Stimulated activated CD4-positive, alpha-beta T cell treated with anti-CD3 and anti-CD28 coated beads, Interleukin-1b, Interleukin-23, amount 100 ng/mL, for 1 hour (primary cell): ENCODE measurements at places on chromosomes 1 and 21.

DNA sequence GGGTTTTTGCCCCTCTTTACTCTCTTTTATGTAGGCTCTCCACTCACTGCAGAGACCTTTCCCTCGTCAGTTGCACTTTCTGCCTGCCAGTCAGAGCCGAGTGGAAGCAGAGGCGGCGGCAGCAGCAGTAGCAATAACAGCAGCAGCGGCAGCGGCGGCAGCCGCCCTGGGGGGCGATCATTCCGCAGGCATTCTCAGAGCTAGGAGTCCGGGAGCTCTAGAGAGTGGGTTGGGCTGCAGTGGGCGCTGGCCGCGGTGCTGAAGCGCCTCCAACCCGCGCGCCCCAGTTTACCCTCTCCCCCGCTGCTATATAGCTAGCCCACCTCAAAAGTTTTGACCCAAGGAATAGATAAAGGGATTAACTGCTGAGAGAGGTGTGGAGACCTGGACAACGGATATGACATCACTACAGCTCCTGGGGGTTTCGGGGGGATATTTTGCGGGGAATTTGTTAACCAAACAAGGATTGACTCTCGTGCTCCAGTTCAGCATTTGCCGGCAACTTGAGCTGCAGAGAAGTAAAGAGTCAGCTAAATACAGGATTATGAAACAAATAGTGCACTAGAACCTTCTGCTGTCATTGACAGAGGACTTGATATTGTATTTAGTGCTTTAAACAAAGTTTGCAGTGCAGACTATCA is at the start of gene OLFM3:
TSS of gene OLFM3 (minus strand) at position 102 of the 641 bp plus-strand sequence.
- no peak for DNase-seq

DNA sequence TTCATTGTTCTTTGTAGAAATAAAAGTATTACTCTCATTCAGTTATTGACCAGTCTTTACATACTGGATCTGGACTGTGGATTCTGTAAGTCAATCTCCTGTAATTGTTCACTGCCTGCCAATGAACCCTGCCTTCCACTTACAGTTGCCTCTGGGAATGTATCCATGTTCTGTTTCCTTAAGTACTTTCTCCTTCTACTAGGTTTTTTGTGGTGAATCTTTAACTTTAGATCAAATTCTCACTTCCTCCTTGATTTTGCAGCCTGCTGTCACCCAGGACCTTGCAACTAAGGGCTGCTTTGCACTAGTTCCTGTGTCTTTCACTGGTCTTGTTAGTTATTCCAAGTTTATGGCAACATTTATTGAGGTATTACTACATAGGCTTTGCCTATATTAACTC is 28.2 kb upstream of the ANKRD13C start:
- DNase-seq: no peak

DNA sequence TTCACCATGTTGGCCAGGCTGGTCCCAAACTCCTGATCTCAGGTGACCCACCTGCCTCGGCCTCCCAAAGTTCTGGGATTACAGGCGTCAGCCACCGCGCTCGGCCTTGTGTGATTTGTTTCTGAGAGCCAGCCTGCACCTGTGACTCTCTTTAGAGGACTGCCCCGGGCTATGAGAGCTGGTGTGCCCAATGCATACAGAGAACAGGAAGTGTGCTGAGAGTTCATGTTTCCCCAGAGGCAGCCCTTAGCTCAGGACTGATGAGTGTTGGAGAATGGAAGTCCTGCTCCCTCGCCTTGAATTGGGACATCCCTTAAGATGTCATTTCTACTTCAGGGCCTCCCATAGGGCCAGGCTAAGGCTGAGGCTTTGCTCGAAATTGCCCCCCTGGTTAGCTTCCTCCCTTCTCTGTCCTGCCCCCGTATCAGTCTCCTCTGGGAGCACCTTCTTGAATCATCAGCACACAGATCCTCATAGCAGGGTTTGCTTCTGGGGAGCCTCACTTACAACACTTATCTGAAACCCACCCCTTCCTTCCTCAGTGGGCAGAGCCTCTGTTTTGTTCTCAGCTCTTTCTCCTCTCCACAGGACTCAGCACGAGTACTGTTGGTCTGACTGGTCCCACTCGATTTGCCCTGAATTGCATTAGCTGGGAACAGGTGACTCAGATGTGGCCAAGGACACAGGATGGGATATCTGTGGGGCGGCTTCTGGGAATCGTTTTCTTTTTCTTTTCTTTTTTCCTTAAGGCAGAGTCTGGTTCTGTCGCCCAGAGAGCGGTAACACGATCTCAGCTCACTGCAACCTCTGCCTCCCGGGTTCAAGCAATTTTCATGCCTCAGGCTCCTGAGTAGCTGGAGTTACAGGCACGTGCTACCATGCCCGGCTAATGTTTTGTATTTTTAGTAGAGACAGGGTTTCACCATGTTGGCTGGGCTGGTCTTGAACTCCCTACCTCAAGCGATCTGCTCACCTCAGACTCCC is 80.1 kb downstream of the UBIAD1 start:
- DNase-seq: no peak

DNA sequence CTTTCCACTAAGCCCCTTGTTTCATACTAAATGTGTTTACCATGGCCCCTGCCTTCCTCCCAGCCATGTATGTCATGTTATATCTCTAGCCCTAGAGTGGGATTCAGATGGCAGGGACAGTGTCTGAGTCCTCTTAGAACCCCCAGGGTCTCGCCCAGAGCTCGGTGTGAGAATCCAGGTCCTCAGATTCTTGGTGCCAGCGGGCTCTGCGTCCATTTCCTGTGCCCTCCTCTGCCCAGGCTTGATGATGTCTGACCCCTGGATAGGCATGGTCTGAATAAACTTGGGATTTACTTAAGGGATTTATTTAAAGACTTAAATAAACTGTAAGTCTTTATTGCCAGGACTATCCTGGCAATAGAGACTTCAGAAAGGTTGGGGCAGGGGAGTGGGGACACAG is 6.2 kb upstream of the KISS1 start:
- DNase-seq: no peak

GRCh38 chr1:155320661-155321617 is at the start of gene RUSC1:
Gene RUSC1, plus strand, starts transcription at chr1:155320894. Its CDS starts 880 bp downstream, at chr1:155321774.
- peak; percentile 24 for DNase-seq

DNA sequence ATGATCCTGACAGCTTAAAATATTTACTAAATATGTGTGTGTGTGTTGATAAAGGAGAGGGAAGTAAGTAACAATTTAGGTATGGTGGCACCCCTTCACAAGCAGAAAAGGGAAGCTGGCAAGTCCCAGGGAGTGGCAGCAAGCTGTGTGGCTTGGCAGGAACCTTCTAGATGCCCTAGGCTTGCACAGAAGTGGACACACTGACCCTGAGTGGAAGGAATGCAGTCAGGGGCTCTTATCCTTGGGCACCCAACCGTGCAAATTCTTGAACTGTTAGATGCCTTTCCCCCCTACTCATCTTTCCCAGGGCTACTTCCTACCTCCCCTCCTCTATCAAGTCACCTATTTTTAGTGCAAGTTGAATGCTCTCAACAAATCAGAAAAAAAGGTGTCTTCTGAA is 18.9 kb downstream of the ACP6 start:
- DNase-seq: no peak

DNA sequence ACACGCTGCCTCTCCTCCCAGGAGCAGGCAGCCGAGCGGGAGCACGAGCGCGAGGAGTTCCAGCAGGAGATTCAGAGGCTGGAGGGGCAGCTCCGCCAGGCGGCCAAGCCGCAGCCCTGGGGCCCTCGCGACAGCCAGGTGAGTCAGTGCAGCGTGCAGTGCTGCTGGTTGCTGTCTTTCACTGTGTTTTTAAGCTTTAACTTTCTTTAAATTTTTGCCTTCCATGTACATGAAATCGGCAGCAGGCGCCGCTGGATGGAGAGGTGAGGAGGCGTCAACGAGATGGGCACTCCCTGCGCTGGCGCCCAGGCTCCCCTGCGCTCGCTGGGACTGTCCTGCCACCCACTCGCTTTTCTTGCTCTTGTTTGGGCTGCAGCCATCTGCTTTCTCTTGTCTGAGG is 60.7 kb upstream of the DIP2A start:
- no peak for DNase-seq

- DNase-seq: no peak
Observed at GRCh38 chr1:209277662-209278061, 305.9 kb upstream of the CAMK1G start.

DNA sequence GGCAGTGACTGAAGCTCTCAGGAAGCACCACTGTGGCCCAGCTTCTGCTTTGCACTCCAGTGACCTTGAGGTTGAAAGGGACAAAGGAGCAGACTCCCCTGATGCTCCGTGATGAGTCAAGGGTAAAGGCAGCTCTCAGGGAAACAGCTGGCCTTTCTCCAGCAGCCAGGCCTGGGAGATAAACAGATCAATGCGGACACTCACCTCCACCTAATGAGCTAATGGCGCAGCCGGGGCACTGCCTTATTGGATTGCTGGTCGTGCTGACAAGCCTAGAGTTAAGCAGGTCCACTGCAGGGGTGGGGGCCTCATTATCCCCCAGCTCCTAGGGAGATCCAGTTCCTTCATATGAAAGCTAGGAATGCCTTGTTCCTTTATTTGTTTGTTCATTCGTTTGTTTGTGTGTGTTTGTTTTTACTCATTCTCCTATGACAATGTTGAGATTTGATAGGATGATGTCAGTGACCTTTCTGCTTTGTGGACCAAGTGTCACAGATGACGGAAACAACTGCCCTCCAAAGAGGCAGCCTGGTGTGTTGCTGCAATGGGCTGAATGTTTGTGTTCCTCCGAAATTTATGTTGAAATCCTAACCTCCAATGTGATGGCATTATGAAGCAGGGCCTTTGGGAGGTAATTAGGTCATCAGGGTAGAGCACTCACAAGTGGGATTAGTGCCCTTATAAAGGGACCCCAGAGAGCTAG is 141.4 kb upstream of the BEND5 start:
- DNase-seq: no peak

GRCh38 chr1:41558761-41559171 is 74.3 kb upstream of the EDN2 start:
- no peak for DNase-seq

DNA sequence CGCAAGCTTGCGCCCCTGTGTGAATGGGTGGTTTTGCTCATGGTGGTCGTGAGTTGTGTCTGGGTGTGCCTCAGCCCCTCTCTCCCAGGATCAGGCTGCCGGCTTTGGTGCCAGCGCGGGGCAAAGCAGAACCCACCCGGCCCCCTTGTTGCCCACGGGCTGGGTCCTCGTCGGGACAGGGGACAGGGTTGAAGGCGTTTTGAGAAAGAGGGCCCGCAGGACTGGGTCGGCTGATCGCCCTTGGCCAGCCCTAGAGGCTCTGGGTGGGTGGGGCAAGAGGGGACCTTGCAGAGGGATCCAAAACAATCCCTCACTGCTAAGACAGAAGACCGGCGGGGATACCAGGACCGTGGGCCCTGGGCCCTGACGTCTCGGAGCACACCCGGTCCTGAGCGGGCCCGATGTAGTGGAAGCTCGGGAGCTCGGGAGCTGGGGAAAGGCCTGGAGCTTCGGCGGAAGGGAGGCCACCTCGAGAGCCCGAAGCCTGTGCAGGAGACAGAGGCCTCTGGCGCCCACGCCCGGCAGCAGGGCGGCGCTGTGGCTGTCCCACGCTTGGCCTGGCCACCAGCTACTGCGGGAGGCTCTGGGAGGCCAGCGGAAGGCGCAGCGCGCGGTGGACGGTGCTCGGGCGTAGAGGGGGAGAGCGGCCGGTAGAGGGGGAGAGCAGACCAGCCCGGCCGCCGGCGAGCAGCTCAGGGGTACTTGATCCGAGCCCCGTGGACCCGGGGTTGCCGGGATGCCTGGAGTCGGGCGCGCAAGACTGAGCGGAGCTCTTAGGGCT is 2.8 kb upstream of the ZNF678 start:
- no peak for DNase-seq

- no peak for DNase-seq
Observed at GRCh38 chr1:94416901-94417727, 1.1 kb upstream of the ABCD3 start.

DNA sequence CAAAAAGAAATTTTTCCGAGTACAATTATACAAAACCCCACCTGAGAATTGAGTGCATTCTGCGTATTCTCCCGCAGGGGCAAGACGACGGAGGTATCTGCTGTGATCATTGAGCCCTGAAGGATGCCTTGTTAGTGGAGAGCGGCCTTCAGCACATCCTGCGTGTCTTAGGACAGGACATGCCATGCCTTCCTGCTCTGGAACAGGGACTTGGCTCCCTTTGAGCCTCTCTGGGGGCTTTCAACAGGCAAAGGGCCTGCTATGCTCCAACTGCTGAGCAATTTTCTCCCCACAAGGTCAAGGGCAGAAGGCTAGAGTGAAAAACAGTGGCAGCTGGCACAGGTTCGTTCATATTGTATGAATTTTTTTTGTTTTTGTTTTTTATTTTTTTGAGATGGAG is 52.4 kb downstream of the TOR1AIP2 start:
- DNase-seq: no peak

DNA sequence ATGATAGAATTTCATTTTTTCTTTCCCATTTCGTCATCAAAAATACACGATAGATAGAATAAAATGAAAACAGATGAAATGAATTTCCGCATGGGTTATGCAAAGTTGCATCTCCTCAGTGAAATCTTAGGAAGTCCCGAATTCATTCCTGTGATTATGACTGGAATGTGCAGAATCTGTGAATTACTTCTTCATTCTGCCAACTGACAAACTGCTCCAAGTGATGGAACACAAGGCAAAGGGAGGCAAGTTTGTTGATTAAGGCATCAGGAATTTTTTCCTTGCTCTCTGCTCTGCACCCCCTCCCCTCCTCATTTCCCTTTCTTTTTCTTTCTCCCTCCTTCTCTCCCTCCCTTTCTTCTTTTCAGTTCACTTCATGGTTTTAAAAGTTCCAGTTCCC is 37.0 kb upstream of the ADGRL4 start:
- no peak for DNase-seq

DNA sequence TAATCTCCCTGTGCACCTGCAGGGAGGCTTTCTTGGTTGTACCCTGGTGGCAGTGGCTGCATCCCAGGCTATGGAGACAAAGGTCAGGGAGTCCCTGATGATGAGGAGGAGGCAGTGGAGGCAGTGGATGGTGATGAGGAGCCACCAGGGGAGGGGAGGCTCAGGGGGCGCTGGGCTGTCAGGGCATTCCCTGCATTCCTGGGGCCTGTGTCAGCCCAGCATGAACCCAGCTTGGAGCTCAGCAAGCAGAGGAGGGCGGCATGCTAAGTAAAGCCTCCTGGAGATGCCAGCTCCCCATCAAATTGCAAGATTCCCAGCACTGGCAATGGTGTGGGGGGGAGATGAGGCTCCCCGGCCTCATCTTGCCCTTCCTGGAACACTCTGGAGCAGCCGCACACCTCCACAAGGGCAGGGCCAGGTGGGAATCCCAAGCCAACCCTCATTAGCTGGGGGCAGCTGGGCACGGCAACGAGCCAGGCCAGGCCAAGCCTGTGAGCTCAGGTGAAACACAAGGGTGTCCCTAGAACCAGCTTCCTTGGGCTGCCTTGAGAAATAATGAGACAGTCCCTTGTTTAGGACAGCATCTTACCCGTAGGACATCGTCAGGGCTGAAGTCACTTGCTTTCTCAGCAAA is 469.5 kb downstream of the MATN1 start:
- DNase-seq: no peak
